ENCODE measurements at places on chromosomes 13 and 19. TPM values are rescaled to one million over a fixed set of nuclear protein-coding genes. Genes with fewer than 3 reads are reported as not detected.

The DKKL1 gene
- not detected for total RNA-seq

The KLK8 gene
- total RNA-seq = not detected

The MBD3L3 gene
- total RNA-seq = not detected

The FAM216B gene
- not detected for total RNA-seq

DNA sequence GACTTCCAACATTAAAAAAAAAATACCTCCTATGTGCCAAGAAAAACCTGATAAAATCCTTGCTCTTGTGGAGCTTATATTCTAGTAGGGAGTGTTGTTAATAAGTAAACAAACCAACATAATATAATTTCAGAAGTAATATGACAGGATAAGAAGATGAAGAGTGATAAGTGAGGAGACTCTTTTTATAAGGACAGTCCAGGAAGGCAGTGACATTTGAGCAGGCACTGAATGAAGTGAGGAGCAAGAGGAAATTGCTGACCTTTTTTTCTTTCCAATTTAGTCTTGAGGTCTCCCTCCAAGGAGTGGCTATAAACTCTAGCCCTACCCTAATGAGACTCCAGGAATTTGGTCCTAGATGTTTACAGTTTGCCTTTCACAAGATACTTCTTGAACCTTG is 715.7 kb downstream of the SLITRK1 start:
- DNase-seq = no peak

The CLDND2 gene
- 0.72 TPM for total RNA-seq

The KIR2DL3 gene
- not detected for total RNA-seq

DNA sequence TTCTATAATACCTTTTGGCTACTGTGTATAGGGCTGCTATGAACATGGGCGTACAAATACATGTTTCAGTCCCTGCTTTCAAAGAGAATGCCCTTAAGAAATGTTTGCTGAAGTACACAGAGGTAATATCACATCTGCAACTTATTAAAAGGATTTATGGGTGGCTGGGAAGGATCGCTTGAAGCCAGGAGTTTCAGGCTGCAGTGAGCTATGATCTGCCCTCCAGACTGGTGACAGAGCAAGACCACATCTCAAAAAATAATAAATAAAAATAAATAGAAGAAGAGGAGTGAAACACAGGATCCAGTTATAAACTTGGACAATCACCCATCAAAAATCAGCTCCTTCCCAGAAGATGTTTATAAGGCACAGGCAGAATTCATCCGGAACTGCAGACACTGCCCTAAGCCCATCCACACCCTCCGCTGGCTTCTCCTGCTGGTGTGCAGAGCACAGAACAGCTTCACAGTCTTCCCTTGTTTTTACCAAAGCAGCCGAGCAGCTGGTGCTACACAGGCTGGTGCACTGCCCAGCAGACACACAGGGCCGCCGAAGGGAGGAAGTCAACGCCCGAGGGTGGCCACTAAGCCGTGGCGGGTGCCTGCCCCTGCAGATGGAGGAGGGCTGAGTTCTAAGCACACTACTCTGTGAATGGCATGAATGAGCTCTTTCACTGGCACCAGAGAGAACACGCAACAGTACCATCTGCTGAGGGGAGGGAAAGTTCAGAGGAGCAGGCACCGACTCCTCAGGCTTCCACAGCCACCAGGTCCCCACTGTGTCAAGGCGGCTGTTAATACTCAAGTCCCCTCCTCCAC is 44.0 kb downstream of the BRD4 start:
- no peak for DNase-seq

The CEACAM7 gene
- total RNA-seq = not detected

DNA sequence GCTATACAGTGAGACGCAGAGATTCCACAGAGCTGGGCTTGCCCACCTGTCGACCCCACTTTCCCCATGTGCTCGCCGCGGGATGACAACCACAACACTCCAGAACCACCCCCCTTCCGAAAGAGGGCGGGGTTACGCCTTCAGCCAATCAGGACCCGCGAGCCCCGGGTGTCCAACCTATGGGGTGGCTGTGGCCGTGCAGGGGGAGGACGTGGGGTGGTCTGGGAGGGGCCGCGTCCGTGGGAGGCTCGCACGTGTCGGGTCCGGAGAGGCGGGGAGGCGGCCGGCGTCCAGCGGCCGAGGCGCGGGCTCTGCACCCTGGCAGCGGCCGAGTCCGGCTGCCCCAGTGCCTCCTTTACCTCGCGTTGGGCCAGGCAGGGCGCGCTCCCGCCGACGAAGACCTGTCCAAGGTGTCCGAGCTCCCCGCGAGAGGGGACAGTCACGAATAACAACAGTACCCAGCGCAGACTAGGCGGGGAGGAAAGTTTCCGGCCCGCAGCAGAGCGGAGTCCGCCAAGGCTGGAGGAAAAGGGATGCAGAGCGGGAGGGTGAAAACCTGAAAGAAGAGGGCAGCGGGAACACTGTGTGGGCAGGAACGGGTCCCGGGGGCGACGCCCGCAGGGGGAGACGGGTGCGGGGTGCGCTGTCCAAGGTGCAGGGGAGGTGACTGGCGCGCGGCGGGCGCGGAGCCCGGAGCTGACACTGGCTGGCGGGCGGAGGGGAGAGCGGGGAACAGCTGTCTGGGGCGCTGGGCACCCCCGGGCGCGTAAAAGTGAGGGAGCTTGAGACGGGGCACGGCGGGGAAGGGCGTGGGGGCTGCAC is 911 bp downstream of the ENOX1 start:
- DNase-seq = peak; percentile 30

GRCh38 chr13:47890146-47890814 is 110.8 kb downstream of the SUCLA2 start:
- peak; percentile 55 for DNase-seq

GRCh38 chr19:5042556-5042955 is 73.6 kb downstream of the KDM4B start:
- no peak for DNase-seq

GRCh38 chr13:113001241-113002140 is 32.5 kb downstream of the MCF2L start:
- no peak for DNase-seq

GRCh38 chr19:19064811-19065745 is 1.3 kb downstream of the SLC25A42 start:
- DNase-seq = peak; percentile 58

- DNase-seq = peak; percentile 41
Measured at GRCh38 chr19:10412257-10412977, 7.9 kb upstream of the PDE4A start.

The CGB7 gene
- not detected for total RNA-seq

DNA sequence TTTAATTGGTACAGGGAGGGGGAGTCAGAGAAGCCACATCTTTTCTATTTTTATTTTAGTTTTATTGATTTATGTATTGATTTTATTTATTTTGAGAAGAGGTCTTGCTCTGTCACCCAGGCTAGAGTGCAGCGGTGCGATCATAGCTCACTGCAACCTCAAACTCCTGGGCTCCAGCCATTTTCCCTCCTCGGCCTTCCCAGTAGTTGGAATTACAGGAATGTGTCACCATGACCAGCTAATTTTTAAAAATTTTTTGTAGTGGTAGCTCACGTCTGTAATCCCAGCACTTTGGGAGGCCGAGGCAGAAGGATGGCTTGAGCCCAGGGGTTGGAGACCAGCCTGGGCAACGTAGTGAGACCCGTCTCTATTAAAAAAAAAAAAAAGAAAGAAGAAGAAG is 4.1 kb downstream of the IL27RA start:
- DNase-seq = no peak

GRCh38 chr19:9953802-9954542 is 17.7 kb upstream of the OLFM2 start:
- DNase-seq = no peak
